Cardiac muscle cell (in vitro differentiated cells and primary cell): ENCODE measurements at places on chromosomes 6 and 20.

DNA sequence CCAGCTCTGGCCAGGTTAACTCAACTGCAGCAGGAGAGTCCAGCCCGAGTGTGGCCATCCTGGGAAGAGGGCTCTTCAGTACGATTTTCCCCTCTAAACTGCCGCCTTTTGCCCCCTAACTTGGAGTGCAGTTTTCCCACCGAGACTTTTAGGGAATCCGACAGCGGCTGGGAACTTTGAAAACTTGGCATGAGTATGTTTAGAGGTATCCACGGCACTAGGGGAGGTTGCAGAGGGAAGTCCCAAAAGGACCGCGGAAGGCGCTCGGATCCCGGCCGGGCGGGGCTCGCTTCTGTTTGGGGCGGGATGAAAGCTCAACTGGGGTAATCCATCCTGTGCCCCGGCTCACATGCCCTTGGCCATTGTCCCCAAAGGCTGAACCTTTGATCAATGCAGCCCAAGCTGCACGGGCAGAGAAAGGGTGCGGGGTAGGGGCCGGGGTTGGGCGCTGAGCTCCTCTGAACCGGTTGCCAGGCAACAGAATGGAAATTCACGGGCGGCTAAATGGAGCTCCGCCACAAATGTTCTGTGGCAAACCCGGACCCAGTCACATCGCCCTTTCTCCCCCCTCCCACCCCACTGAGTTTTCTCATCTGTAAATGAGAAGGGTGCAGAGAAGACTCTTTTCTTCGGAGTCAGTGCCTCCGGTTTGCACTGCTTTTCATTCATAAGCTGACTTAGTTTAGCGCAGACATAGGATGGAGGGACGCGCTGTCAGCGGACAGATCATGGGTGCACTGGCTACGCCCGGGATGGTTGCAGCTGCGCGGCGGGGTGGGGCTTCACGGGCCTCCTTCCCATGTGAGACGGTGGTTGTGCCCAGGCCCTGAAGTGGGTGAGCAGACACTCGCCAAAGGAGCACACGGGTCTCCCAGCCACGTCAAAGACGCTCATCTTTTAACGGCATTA, 2.3 kb downstream of the BMP6 start:
- peak overlapping the region; percentile 40 for H3K4me3 ChIP-seq
- DNase-seq: peak; percentile 30
- H3K27ac ChIP-seq: no peak overlapping the region
- peaks cover 5% of the 10 kb centered on the region for H3K4me1 ChIP-seq

GRCh38 chr6:64602993-64603392, 967.4 kb downstream of the PHF3 start:
- no peaks in the 10 kb centered on the region for H3K4me1 ChIP-seq
- H3K27me3 ChIP-seq: no peaks in the 10 kb centered on the region
- no peak overlapping the region for H3K27ac ChIP-seq
- no peaks in the 10 kb centered on the region for H3K36me3 ChIP-seq

DNA sequence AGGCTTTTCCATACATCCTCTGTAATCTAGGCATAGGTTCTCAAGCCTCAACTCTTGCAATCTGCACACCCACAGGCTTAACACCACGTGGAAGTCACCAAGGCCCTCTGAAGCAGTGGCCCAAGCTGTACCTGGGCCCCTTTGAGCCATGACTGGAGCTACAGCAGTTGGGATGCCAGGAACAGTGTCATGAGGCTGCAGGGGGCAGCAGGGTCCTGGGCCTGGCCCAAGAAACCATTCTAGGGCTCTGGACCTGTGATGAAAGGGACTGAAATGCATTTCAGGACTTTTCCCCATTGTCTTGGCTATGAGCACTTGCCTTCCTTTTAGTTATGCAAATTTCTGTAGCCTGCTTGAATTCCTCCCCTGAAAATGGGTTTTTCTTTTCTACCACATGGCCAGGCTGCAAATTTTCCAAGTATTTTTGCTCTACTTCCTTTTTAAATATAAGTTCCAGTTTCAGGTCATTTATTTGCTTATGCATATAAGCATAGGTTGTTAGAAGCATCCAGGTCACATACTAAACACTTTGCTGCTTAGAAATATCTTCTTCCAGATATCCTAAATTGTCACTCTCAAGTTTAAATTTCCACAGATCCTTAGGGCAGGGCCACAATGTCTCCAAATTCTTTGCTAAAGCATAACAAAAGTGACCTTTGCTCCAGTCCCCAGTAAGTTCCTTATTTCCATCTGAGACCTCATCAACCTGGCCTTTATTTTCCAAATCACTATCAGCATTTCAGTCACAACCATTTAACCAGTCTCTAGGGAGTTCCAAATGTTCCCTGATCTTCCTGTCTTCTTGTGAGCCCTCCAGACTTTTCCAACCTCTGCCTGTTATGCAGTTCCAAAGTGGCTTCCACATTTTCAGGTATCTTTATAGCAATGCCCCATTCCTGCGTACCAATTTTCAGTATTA, 48.6 kb upstream of the CD2AP start:
- DNase-seq: no peak
- H3K36me3 ChIP-seq: no peaks in the 10 kb centered on the region
- H3K27ac ChIP-seq: no peak overlapping the region
- H3K4me1 ChIP-seq: no peaks in the 10 kb centered on the region
- no peaks in the 10 kb centered on the region for H3K27me3 ChIP-seq
- no peak overlapping the region for H3K4me3 ChIP-seq

- H3K27me3 ChIP-seq: no peaks in the 10 kb centered on the region
- H3K4me1 ChIP-seq: no peaks in the 10 kb centered on the region
- no peak for DNase-seq
- H3K36me3 ChIP-seq: no peaks in the 10 kb centered on the region
- H3K4me3 ChIP-seq: no peak overlapping the region
These were observed 78.6 kb downstream of the INSM1 start for GRCh38 chr20:20446425-20447015.

GRCh38 chr20:64228086-64228653, 27.4 kb upstream of the PCMTD2 start:
- no peaks in the 10 kb centered on the region for H3K27me3 ChIP-seq
- peaks cover 13% of the 10 kb centered on the region for H3K4me1 ChIP-seq
- H3K27ac ChIP-seq: no peak overlapping the region
- H3K4me3 ChIP-seq: no peak overlapping the region

- H3K4me3 ChIP-seq: no peak overlapping the region
- peak; percentile 85 for DNase-seq
- peak overlapping the region; percentile 100 for H3K27ac ChIP-seq
- peaks cover 58% of the 10 kb centered on the region for H3K4me1 ChIP-seq
- peaks cover 4% of the 10 kb centered on the region for H3K36me3 ChIP-seq
These were observed 1.4 kb upstream of the LRRN4 start for GRCh38 chr20:6055161-6055783.

GRCh38 chr6:141199074-141199473, 933.7 kb upstream of the GJE1 start:
- H3K36me3 ChIP-seq: no peaks in the 10 kb centered on the region
- DNase-seq: no peak
- H3K4me3 ChIP-seq: no peak overlapping the region

DNA sequence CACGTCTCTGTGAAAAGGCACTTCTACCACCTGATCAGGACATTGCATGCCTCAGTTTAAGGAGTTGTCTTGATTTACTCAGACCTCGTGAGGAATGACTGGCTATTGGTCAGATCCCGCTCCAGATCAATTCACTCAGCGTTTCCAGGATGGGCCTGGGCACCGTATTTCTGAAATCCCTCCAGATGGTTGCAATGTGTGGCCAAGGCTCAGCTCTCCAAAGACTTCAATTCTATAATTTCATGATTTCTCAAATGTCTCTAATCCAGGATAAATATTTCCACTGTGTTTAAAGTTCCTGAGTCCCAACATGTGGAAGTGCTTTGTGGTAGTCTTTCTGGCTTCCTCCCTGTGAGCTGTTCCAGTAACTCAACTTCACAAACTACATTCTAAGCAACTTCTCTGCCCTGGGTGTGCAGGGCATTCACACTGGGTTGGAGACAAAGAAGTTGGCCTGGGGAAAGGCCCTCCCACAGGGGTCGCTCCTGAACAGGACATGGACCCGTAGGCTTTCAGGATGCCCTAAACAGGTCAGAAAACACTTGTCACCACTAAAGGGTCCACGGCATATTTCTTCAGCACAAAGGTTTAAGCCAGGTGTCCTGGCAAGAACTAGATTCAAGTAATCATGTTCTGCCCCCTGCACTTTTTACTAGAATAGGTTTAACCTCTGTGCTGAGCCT, 212.1 kb downstream of the WDR27 start:
- no peaks in the 10 kb centered on the region for H3K27me3 ChIP-seq
- no peaks in the 10 kb centered on the region for H3K4me1 ChIP-seq
- H3K27ac ChIP-seq: no peak overlapping the region
- H3K36me3 ChIP-seq: no peaks in the 10 kb centered on the region
- no peak for DNase-seq

GRCh38 chr6:123829302-123829953, 25.8 kb downstream of the NKAIN2 start:
- no peak overlapping the region for H3K27ac ChIP-seq
- no peaks in the 10 kb centered on the region for H3K36me3 ChIP-seq
- DNase-seq: no peak
- H3K4me1 ChIP-seq: no peaks in the 10 kb centered on the region
- H3K27me3 ChIP-seq: peaks cover 84% of the 10 kb centered on the region

- no peak overlapping the region for H3K27ac ChIP-seq
- DNase-seq: no peak
- H3K27me3 ChIP-seq: peaks cover 3% of the 10 kb centered on the region
- H3K4me3 ChIP-seq: no peak overlapping the region
- H3K36me3 ChIP-seq: no peaks in the 10 kb centered on the region
These were observed 36.2 kb upstream of the PLCB1 start for GRCh38 chr20:8095648-8096572.

DNA sequence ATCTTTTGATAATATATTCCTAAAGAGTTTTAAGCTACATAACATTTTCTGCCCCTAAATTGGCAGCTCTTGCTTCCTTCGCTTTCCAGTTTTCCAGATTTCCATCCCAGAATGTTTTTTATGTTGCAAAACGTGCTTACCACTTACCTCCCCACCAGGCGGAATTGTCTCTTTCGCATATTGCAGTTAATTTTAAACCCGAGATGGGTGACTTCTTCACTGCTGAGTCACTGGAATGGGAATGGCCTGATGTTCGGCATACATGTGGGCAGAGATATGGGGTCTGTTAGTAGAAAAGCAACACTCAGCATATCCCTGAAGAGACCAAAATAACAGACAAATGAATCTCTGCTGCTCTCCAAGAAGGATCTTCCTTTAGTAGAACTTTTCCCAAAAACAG, 491.2 kb downstream of the PREX1 start:
- no peak overlapping the region for H3K27ac ChIP-seq
- H3K36me3 ChIP-seq: no peaks in the 10 kb centered on the region
- H3K4me3 ChIP-seq: no peak overlapping the region

GRCh38 chr6:14945461-14946185, 300.2 kb upstream of the JARID2 start:
- no peak for DNase-seq
- H3K4me3 ChIP-seq: no peak overlapping the region
- peaks cover 3% of the 10 kb centered on the region for H3K4me1 ChIP-seq
- H3K27me3 ChIP-seq: no peaks in the 10 kb centered on the region

DNA sequence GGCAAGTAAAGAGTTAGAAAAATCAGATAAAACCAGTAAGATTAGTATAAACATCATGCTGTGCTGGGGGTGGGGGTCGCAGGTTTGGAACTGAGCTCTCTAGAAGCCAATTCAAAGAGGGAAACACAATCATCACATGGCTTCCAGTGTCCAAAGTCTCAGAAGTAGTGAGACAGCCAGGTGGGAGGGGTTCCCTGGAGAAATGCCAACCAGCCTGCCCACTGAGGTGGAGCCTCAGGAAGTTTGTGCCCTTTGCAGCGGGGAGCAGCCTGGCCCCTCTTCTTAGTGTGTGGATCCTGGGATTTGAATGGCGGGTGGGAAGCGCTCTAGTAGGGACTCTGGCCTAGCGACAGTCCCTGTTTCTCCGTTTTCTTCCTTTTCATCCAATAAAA, 21.4 kb downstream of the C6orf15 start:
- H3K27me3 ChIP-seq: no peaks in the 10 kb centered on the region
- no peaks in the 10 kb centered on the region for H3K36me3 ChIP-seq
- no peak overlapping the region for H3K4me3 ChIP-seq
- no peak overlapping the region for H3K27ac ChIP-seq
- peaks cover 3% of the 10 kb centered on the region for H3K4me1 ChIP-seq

GRCh38 chr20:43976547-43976946, 61.9 kb downstream of the TOX2 start:
- H3K4me3 ChIP-seq: no peak overlapping the region
- no peak overlapping the region for H3K27ac ChIP-seq
- H3K27me3 ChIP-seq: no peaks in the 10 kb centered on the region
- H3K36me3 ChIP-seq: no peaks in the 10 kb centered on the region
- no peak for DNase-seq

DNA sequence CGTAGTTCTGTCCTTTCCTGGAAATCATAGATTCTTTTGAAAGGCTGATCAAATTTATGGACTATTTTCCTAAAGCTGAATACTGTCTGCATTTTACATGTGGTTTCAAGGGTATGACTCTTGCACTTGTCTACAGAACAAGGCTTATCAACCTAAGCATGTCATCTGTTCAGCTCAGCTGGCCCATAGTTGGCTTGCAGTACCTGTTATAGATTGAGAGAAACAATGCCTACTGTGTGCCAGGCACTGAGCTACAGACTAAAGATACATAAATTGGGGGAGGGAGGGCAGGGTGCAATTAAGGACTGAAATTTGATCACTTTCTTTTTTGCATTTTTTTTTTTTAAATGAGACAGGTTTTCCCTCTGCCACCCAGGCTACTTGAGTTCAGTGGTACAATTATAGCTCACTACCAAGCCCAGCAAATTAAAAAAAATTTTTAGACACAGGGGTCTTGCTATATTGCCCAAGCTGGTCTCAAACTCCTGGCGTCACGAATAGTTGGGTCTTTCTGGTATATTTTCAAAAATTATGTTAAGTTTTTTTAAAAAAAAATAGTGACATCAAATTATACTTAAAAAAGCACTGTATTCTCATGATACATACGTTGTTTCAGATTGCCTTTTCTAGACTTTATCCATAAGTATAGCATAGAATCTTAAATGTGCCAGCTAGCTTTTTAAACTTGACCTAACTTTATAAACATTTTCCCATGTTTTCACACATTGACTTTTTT, 52.2 kb downstream of the RREB1 start:
- H3K27me3 ChIP-seq: no peaks in the 10 kb centered on the region
- DNase-seq: no peak
- peak overlapping the region; percentile 6 for H3K27ac ChIP-seq
- H3K4me3 ChIP-seq: no peak overlapping the region
- H3K36me3 ChIP-seq: no peaks in the 10 kb centered on the region
- peaks cover 46% of the 10 kb centered on the region for H3K4me1 ChIP-seq

- no peak overlapping the region for H3K4me3 ChIP-seq
- H3K4me1 ChIP-seq: no peaks in the 10 kb centered on the region
- H3K27me3 ChIP-seq: no peaks in the 10 kb centered on the region
These were observed 103.2 kb upstream of the SUPT3H start for GRCh38 chr6:45480752-45481415.

- no peak for DNase-seq
- no peak overlapping the region for H3K4me3 ChIP-seq
- no peaks in the 10 kb centered on the region for H3K27me3 ChIP-seq
These were observed 98.3 kb downstream of the BMP7 start for GRCh38 chr20:57167971-57168701.

GRCh38 chr20:16203096-16203495, 370.2 kb downstream of the KIF16B start:
- H3K4me1 ChIP-seq: no peaks in the 10 kb centered on the region
- H3K27me3 ChIP-seq: no peaks in the 10 kb centered on the region
- no peak for DNase-seq

GRCh38 chr20:8394308-8394945, 262.4 kb downstream of the PLCB1 start:
- H3K4me1 ChIP-seq: no peaks in the 10 kb centered on the region
- DNase-seq: peak; percentile 72
- no peak overlapping the region for H3K4me3 ChIP-seq
- no peaks in the 10 kb centered on the region for H3K36me3 ChIP-seq

GRCh38 chr6:29631209-29631810, 1.7 kb downstream of the GABBR1 start:
- no peaks in the 10 kb centered on the region for H3K4me1 ChIP-seq
- no peaks in the 10 kb centered on the region for H3K27me3 ChIP-seq
- H3K36me3 ChIP-seq: no peaks in the 10 kb centered on the region
- H3K27ac ChIP-seq: no peak overlapping the region
- DNase-seq: no peak
